ENCODE measurements at places on chromosomes 4 and X. TPM values are rescaled to one million over a fixed set of nuclear protein-coding genes. Genes with fewer than 3 reads are reported as not detected.
A peak's percentile ranks its signal among the peaks of the same experiment; 100 is the strongest.

Gene ATP1B4
- total RNA-seq, result not detected

Gene PHKA1
- total RNA-seq, result 3.9 TPM

Gene DGKK
- 0.21 TPM for total RNA-seq

Gene EPGN
- total RNA-seq, result 2.5 TPM

Gene GNRHR
- not detected for total RNA-seq

Gene PPP2R2C
- not detected for total RNA-seq

Gene GLUD2
- 1.4 TPM for total RNA-seq

- H3K4me3 ChIP-seq, result no peak overlapping the region
- H3K27ac ChIP-seq, result no peak overlapping the region
- no peaks in the 10 kb centered on the region for H3K27me3 ChIP-seq
- no peaks in the 10 kb centered on the region for H3K4me1 ChIP-seq
These were observed 83.7 kb downstream of the FREM3 start for GRCh38 chr4:143616771-143617170.

- no peak overlapping the region for H3K27ac ChIP-seq
These were observed 54.4 kb downstream of the IRF2 start for GRCh38 chr4:184419976-184420375.

- DNase-seq, result no peak
- no peaks in the 10 kb centered on the region for H3K27me3 ChIP-seq
- H3K4me1 ChIP-seq, result no peaks in the 10 kb centered on the region
These were observed 121.4 kb downstream of the NHS start for GRCh38 chrX:17496407-17496806.

DNA sequence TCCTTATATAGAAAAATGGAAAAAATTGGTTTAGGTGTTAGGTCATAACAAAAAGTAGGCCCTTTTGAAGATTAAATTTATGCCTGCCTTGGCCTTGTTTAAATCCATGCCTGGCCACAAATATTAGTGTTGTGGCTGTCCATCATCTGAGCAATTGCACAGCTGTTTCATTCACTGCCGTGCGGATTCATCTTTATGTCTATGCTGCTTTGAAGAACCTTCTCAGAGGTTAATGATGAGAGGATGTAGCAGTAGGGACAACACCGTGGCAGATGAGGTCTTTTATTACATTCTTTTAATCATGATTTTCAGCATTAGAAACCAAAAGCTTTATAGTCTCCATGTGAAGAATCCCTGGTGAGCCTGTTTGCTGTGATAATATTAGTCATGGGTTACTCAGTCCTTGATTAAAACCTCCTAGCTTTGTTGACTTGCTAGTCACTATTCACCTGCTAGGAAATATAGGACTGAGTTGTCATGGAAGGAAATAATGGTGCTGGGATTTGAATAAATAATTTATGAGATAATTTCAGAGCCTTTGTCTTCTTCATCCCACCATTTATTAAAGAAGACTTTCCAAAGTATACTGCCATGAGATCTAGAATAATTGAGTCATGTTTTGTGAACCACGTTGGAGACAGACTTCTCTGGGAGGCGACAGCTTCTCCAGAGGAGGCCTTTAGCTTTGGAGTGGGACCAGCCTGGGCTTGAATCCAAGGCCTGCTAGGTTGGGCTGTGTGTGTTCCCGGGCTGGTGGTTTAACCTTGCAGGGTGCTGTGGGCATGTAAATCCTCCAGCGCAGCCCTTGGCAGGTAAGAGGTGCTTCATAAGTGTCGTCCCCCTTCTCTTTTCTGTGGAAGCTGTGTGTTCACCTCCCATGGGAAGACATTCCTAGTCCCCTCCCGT is 53.5 kb downstream of the PTTG2 start:
- peaks cover 5% of the 10 kb centered on the region for H3K4me1 ChIP-seq
- no peak overlapping the region for H3K4me3 ChIP-seq
- no peak overlapping the region for H3K27ac ChIP-seq
- H3K36me3 ChIP-seq, result peaks cover 30% of the 10 kb centered on the region
- H3K27me3 ChIP-seq, result no peaks in the 10 kb centered on the region
- DNase-seq, result no peak

GRCh38 chr4:97761445-97762114 is 381.7 kb downstream of the STPG2 start:
- H3K36me3 ChIP-seq, result no peaks in the 10 kb centered on the region
- no peak overlapping the region for H3K4me3 ChIP-seq
- no peaks in the 10 kb centered on the region for H3K27me3 ChIP-seq
- no peak for DNase-seq
- H3K27ac ChIP-seq, result no peak overlapping the region

DNA sequence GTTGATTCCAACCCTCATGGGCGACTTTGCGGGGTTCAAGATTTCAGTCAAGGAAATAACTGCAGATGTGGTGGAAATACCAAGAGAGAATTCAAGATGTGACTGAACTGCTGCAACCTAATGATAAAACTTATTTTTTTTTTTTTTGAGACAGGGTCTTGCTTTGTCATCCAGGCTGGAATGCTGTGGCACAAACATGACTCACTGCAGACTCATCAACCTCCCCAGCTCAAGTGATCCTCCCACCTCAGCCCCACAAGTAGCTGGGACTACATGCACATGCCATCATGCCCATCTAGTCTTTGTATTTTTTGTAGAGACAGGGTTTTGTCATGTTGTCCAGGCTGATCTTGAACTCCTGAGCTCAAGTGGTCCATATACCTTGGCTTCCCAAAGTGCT is 19.5 kb upstream of the WDFY3 start:
- H3K27me3 ChIP-seq, result no peaks in the 10 kb centered on the region
- no peak overlapping the region for H3K27ac ChIP-seq
- no peaks in the 10 kb centered on the region for H3K36me3 ChIP-seq
- no peak for DNase-seq

DNA sequence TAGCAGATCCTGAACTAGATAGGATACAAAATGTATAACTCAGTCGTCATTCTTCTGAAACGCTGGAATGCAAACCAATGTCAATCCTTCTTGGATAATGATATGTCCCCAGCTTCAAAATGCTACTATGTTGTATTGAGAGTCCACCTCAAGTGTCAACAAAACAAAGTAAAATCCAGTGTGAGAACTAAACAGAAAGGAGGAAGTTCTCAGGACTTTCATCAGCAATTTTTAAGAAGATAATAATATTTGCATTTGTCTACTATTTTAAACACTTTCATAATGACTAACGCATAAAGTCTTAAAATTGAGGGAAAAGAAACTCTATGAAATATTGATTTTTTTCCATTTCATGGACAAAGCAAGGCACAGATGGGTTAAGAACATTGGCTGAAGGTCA is 36.3 kb downstream of the SOD3 start:
- no peak overlapping the region for H3K27ac ChIP-seq
- no peak overlapping the region for H3K4me3 ChIP-seq
- peaks cover 66% of the 10 kb centered on the region for H3K36me3 ChIP-seq
- no peaks in the 10 kb centered on the region for H3K4me1 ChIP-seq
- DNase-seq, result no peak
- H3K27me3 ChIP-seq, result no peaks in the 10 kb centered on the region

DNA sequence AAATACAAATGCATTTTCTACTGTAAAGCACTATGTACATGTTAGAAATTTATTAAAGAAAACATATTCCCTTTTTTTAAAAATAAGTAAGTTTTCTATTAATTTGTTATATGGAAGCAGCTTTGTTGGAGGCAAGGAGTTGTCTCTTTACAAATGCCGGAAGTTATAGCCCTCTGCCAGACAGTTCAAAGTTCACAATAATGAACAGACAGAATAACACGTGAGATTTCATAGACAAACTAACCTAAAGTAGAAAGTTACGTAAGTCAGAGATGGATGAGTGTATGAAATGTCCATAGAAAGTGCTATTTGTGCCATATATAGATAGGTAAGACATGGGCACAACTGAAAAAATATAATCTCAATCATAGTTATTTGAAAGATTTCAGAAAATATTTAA is 43.9 kb upstream of the NEIL3 start:
- H3K27me3 ChIP-seq, result no peaks in the 10 kb centered on the region
- H3K4me3 ChIP-seq, result no peak overlapping the region
- H3K36me3 ChIP-seq, result no peaks in the 10 kb centered on the region

DNA sequence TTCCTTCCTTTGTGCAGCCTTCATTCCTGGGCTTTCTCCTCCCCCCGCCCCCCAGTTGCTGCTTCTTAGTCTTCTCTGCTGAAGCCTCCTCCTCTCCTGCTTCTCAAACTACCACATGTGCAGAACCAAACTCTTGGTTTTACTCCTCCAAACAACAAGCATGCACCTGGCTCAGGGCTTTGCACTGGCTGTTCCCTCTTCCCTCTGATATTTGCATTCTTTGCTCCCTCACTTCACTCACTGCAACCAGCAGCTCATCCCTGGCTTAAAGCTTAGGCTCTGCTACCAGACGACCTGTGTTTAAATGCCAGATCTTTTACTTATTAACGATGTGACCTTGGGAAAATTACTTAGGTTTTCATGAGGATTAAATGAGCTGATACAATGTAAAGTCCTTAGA is 51.4 kb downstream of the MED28 start:
- no peaks in the 10 kb centered on the region for H3K36me3 ChIP-seq
- no peaks in the 10 kb centered on the region for H3K27me3 ChIP-seq
- H3K4me1 ChIP-seq, result no peaks in the 10 kb centered on the region
- no peak for DNase-seq
- H3K27ac ChIP-seq, result no peak overlapping the region

GRCh38 chr4:168857546-168858314 is 152.3 kb downstream of the CBR4 start:
- peaks cover 47% of the 10 kb centered on the region for H3K4me1 ChIP-seq
- H3K27ac ChIP-seq, result no peak overlapping the region
- H3K4me3 ChIP-seq, result no peak overlapping the region
- H3K27me3 ChIP-seq, result no peaks in the 10 kb centered on the region

DNA sequence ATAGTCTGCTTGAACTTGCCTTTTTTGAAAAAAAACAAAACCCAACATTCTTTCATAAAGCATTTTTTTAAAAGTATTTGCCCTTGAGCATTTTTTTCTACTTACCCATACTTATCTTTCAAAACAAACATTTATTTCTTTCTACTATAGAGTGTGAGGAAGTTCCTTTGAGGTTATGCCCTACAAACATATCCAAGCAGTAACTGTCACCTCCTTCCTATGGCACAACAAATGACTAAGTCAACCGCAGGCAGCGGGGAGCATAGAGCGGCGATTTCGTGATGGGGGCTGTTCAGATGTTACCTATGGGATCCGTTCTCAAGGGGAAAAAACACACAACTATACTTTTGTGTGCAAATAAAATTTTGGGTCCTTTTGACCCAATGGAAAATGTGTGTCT is 19.4 kb downstream of the SPRY1 start:
- DNase-seq, result no peak
- H3K4me1 ChIP-seq, result peaks cover 41% of the 10 kb centered on the region
- H3K27ac ChIP-seq, result no peak overlapping the region
- H3K36me3 ChIP-seq, result no peaks in the 10 kb centered on the region
- H3K27me3 ChIP-seq, result no peaks in the 10 kb centered on the region

GRCh38 chrX:118225711-118226428 is 109.3 kb upstream of the KLHL13 start:
- H3K4me3 ChIP-seq, result no peak overlapping the region
- DNase-seq, result no peak
- no peak overlapping the region for H3K27ac ChIP-seq
- H3K27me3 ChIP-seq, result no peaks in the 10 kb centered on the region

DNA sequence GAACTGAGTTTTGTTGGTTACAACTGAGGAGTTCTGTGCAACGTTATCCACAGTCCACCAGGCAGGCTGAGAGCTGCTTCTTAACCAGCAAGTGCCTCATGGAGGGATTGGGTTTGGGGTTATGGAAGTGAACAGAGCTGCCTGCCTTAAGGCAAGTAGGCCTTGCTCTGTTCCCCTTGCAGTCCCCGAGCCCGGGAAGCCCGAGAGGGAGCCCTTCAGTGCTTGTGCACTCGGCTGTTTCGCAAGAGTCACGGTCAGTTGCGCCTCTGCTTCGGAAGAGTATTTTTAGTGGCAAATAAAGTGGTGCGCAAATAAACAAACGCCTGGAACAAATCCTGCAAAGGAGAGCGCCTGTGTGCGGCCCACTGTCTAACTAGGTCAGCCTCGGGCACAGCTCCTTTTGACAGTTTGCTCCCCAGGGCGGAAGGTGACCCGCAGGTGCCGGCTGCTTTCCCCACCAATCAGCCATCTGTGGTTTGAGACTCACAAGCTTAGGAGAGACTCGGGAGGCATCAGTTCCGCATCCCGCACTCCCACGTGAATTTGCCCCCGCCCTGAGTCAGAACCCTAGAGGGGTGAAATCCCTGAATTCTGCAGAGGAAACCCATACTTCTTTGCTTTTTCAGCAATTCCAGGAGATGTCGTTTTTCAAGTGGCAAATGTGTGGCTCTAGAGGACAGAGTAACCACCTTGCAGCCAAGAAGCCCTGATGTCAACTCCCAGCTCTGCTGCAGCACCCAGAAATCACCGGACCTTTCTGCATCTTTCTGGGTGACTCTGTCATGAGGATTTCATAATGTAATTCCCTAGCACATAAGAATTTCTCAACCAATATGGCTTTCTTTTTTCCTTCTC is 56.8 kb downstream of the LGI2 start:
- no peaks in the 10 kb centered on the region for H3K27me3 ChIP-seq
- H3K4me3 ChIP-seq, result peak overlapping the region; percentile 8
- peak; percentile 90 for DNase-seq
- H3K4me1 ChIP-seq, result peaks cover 28% of the 10 kb centered on the region

DNA sequence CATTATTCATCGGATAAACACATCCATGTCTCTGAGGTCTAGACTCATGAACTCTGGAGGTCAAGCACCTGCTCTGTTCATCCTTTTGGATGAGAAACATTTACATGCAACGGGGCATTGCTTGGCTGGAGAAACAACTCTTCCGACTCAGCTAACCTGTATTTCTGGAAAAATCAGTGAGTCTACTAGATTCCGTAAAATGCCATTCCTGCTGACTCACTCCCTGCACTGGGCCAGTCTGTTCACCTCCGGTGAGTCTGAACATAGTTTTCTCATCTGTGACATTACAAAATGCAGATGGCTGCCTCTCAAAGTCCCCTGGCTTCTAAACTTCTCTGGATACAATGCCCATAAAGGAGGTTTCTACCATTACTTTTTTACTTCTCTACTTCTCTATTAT is 185.7 kb upstream of the HS3ST1 start:
- DNase-seq, result no peak
- H3K27ac ChIP-seq, result no peak overlapping the region
- H3K4me3 ChIP-seq, result no peak overlapping the region
- H3K27me3 ChIP-seq, result no peaks in the 10 kb centered on the region

GRCh38 chrX:66728818-66729271 is 90.0 kb upstream of the EDA2R start:
- peak overlapping the region; percentile 43 for H3K4me3 ChIP-seq
- no peaks in the 10 kb centered on the region for H3K4me1 ChIP-seq
- DNase-seq, result peak; percentile 49
- H3K27ac ChIP-seq, result peak overlapping the region; percentile 31
- H3K27me3 ChIP-seq, result no peaks in the 10 kb centered on the region

DNA sequence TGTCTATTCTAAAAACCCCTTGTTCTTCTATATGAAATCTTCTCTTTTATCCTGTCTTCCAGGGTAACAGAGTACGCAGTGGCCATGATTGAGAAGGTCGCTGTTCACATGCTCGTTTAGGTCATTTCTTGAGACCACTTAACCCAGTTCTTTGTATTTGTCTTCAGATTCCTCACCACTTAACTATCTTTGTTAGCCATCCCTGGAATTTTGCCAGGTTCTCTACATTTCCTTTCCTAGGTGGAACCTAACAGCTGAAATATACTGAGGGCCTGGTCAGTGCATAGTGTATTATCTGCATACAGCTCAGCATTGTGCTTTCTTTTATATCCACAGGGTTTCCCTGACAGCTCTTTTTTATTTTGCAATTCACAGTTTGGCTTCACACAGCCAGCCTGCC is 148.9 kb upstream of the GALNT7 start:
- no peaks in the 10 kb centered on the region for H3K4me1 ChIP-seq
- no peak overlapping the region for H3K27ac ChIP-seq
- no peaks in the 10 kb centered on the region for H3K27me3 ChIP-seq
- no peak overlapping the region for H3K4me3 ChIP-seq
- no peaks in the 10 kb centered on the region for H3K36me3 ChIP-seq
